Activated CD8-positive, alpha-beta memory T cell treated with anti-CD3 and anti-CD28 coated beads for 1 hour (primary cell): ENCODE measurements at places on chromosomes 6 and 20.

GRCh38 chr6:144185133-144185836 lies 35.0 kb downstream of the STX11 start:
- DNase-seq: no peak

DNA sequence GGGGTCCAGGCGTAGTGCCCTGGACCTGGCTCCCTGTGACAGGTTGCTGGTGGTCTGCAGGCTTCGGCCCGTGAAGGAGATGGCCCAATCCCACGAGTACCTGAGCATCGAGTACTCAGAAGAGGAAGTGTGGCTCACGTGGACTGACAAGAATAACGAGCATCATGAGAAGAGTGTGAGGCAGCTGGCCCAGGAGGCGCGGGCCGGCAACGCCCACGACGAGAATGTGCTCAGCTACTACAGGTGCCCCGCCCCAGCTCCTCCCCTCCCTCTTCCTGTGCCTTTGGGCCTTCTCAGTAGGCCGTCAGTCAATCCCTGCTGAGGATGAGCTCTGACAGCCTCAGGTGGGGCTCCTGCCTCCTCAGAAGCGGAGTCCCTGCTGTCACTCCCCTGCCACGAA lies 42.6 kb downstream of the UQCC2 start:
- DNase-seq: no peak

- no peak for DNase-seq
Observed at GRCh38 chr20:13147971-13148370, 73.1 kb upstream of the ISM1 start.

- DNase-seq: no peak
Observed at GRCh38 chr20:37339208-37339607, 6.7 kb upstream of the SRC start.

DNA sequence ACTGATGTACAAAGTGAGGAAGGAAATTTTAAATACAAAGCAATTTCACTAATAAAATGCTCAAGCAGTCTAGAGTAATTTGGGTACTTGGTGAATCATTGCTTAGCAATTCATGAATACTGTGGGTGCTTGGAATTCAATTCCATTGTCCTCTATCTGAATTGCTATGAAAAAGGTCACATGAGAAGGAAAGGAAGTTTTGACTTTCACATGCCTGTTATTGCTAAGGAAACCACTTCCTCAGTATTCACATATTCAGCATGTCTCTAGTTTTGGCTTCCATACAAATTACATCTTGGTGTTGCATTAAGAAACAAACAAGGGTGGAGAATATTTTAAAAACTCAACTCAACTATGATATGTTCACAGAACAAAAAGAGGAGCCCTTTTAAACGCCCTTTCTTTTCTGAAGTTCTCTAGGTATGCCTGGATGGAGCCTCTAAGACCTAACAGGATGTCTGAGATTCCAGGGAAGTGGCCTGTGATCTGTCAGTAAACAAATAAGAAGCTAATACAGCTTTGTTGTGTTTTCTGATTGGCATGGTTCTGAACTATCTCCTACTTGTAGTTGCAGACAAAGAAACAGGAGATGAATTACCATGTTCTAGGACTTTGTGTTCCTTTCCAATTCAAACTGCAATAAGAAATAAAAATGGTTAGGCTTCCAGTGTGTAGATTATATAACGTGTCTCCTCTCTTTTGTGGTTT lies 190.4 kb downstream of the OGFRL1 start:
- no peak for DNase-seq

DNA sequence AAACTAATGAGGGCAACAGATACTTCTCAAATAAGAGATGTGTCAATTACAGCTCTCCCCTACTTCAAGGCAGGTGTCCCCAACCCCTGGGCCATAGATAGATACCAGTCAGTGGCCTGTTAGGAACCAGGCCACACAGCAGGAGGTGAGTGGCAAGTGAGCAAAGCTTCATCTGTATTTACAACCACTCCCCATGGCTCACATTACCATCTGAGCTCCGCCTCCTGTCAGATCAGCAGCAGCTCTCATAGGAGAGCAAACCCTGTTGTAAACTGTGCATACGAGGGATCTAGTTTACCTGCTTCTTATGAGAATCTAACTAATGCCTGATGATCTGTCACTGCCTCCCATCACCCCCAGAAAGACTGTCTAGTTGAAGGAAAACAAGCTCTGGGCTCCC lies 422.1 kb downstream of the GJA1 start:
- no peak for DNase-seq

- no peak for DNase-seq
Observed at GRCh38 chr6:68652117-68652536, 17.0 kb downstream of the ADGRB3 start.

DNA sequence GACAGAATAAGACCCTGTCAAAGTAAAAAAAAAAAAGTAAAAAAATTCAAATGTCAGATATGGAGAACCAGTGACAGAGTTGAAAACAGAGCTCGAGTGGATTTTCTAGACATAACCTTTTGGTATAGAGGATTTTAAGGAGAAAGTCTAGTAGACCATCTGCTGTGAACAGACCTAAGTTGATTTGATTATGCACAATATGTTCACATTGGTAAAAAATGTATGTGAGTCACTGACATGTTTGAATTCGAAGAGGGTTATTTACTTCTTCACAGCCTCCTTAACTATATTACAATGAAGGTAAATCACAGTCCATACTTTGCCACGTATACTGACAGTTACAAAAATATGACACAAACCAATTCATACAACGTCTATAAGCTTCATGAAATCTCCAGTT lies 7.4 kb downstream of the TINAG start:
- no peak for DNase-seq

GRCh38 chr6:1739220-1739619 lies 129.5 kb downstream of the FOXC1 start:
- no peak for DNase-seq

DNA sequence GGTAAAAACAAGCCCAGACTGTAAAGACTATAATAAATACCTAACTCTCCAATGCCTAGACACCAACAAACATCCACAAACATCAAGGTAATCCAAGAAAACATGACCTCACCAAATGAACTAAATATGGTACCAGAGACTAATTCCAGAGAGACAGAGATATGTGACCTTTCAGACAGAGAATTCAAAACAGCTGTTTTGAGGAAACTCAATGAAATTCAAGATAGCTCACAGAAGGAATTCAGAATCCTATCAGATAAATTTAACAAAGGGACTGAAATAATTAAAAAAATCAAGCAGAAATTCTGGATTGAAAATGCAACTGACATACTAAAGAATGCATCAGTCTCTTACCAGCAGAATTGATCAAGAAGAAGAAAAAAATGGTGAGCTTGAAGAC lies 26.6 kb downstream of the NCOA6 start:
- no peak for DNase-seq

GRCh38 chr6:119243037-119243436 lies 106.5 kb downstream of the MAN1A1 start:
- no peak for DNase-seq

GRCh38 chr6:44527583-44528369 lies 140.3 kb downstream of the CDC5L start:
- no peak for DNase-seq

DNA sequence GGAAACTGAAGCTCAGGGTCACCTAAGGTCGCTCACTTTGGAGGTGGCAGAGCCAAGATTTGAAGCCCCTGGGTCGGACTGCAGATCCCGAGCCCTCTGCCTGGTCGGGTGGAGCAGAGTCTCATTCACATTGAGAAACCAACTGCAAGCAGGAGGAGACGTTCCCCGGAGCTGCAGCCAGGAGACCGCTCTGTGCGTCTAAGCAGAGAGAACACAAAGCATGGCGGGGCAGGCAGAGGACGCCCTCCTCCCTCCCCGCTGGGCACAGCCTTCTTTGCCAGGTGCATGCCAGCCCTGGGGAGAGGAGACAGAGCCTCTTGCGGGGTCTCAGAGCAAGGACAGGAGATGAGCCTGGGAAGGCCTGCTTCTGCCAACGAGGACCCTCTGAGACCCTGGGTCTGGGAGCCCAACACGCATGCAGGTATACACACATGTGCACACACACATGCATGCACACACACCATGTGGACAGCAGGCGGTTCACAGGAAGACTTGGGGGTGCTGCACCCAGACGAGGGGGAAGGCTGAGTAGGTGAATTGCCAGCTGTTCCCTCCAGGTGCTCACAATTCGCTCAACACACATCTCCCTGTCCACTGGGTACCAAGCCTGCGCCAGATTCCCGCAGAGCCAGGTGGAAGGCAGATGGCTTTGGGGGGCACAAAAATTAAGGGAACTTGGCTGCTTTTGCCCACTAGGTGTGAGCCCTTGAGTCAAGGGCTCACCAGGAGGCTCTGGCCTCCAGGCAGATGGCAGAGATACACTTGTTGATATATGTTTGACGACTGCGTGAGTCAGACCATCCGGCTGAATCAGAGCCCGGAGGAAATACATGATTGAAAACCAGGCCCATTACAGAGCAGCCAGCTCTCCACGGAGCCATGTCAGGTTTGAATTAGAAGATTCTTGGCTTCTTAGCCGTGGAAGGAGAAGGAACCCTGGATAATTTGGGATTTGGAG lies 5.5 kb upstream of the NTSR1 start:
- no peak for DNase-seq

GRCh38 chr6:52160472-52161104 lies 25.6 kb upstream of the IL17A start:
- DNase-seq: no peak

GRCh38 chr6:50681213-50681824 lies 32.0 kb upstream of the TFAP2D start:
- no peak for DNase-seq

DNA sequence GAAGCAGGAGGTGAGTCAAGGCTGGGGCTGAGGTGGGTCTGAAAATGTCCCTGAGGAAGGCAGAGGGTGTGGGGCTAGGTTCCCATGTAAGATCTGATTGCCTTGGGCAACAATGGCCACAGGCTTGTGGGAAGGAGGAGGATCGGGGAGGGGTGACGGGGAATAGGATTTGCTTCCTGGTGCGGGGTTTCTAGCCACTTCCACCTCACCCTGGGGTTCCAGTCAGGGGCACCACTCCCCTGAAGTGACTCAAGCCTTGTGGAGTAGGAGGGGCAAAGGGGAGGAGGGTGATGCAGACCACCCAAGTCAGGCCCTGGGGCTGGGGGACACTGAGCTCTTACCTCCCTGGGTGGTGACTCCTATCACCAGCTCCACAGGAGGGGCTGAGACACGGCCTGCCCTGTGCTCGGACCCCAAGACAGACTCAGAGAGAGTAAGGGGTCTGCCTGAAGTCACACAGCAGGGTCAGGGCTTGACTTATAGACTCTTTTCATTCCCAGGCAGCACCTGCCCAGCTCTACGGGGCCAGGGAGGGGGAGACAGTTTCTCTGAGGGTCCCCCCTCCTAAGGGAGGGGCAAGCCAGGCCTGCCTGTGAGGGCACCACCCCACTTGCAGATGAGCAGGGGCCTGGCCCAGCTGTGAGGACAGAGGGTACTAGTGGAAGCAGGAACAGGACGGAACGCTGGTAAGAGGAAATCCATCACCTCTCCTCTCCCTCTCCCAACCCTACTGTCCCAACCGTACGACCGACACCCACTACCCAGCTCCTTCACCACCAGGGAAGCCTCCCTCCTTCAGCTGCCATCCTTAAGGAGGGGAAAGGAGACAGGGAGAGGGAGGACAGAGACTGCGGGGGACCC lies 12.4 kb upstream of the SPDEF start:
- no peak for DNase-seq

GRCh38 chr6:41379306-41379705 lies 43.9 kb downstream of the NCR2 start:
- no peak for DNase-seq

DNA sequence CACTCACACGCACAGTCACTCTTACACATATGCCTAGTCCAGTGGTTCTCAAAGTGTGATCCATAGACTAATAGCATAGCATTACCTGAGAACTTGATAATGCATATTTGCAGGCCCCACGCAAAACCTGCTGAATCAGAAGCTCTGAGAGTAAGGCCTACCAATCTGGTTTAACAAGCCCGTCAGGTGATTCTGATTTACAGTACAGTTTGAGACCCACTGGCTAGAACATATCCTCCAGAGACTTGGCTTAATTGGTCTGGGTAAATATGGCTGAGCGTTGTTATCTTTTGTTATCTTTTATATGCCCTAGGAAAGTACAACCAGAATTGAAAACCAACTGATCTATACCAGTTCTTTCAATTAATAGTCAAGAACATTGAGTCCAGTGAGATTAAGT lies 9.6 kb downstream of the TSPYL4 start:
- DNase-seq: no peak

DNA sequence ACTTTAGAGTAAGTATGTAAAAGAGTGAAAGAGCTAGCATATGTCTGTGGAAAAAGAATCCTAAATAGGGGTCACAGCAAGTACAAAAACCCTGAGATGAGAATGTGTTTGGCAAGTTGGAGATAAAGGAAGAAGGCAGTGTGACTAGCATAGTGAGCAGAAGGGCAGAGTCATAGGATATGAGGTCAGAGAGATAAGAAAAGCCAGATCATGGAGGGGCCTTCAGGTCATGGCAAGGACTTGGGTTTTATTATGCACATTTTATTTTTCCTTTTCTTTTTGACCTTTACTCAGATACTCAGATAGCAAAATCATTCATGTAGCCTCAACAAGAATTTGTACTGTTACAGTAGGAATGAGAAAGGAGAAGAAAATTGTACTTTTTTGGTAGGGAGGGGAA lies 138.0 kb downstream of the GJA1 start:
- DNase-seq: no peak

DNA sequence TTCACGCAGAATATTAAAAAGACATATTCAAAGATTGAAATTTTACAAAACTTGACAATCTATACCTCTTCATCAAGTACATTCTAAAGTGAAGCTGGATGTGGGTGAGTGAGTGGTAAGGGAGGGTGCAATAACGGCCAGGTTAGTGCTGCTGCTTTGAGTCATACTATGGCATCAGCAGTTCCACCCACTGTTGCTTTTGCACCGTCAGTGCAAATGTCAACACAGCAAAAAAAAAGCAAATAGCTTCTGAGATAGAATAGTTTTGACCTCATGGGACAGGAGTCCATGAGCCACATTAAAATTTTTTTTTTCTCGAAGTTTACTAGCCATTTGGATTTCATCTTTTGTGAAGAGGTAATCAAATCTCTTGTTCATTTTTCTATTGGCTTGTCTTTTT lies 31.8 kb downstream of the PSMF1 start:
- DNase-seq: no peak

- no peak for DNase-seq
Observed at GRCh38 chr20:48463096-48463720, 364.6 kb downstream of the PREX1 start.

- peak; percentile 41 for DNase-seq
Observed at GRCh38 chr20:50153500-50154377, at the start of gene PEDS1. Gene PEDS1, minus strand, starts transcription at chr20:50153723. Its CDS starts 86 bp downstream, at chr20:50153637.

DNA sequence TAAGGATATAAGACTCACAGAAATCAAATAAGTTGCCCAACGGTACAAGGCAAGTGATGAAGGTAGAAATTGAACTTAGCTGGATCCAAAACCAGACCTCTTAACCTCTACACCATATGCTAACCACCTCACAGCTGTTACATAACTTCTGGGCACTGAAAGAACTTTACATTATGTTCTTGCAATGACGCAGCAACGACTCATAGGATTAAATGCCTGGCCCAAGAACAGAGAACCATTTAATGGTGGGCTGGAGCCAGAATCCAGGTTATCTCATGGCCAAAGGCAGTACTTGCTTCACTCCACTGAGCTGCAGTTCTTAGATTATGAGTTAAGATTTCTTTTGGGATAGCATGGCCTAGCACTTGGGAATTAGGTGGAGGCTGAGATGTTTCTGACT lies 4.4 kb downstream of the TRMT6 start:
- DNase-seq: no peak
